Stimulated activated CD4-positive, alpha-beta T cell treated with anti-CD3 and anti-CD28 coated beads, Interleukin-1b, Interleukin-23, amount 100 ng/mL, for 1 hour (primary cell): ENCODE measurements at places on chromosomes 4 and X.

DNA sequence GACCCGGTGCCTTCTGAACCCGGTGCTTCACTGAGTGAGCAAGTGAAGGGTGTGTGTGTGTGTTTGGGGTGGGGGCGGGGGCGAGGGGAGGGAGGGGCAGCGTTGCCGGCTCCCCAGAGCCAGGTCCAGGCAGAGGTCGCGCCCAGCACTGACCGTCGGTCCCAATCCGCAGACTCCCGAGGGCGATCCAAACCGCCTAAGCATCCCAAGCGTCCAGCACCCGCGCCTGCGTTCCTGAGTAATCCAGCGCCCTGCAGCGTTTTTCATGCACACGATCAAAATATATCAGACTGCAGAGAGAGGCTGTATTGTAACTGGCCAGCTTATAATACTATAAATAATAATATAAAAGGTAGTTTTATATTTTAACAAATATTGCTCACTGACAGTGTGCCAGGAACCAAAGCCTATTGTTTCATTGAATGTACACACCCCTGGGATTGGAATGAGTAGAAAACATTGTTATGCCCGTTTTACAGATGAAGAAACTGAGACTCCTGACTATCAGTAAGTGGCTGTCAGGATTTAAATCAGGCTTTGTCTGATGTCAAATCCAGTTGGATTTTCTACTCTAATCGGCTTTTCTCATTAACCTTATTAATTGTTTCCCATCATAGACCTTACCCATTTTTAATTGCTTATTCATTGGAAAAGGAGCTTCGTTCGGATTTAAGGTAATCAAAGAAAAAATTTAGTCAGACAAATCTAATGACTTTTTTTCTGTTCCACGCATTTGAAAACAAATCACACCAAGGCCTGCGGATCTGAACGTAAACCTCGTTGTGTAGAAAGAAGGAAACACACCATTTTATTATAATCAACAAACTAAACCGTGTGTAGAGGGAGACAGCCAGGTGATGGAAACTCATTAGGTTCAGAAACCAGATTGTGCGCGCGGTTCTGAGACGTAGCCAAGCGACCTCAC lies 4.0 kb upstream of the NKX3-2 start:
- no peak for DNase-seq

DNA sequence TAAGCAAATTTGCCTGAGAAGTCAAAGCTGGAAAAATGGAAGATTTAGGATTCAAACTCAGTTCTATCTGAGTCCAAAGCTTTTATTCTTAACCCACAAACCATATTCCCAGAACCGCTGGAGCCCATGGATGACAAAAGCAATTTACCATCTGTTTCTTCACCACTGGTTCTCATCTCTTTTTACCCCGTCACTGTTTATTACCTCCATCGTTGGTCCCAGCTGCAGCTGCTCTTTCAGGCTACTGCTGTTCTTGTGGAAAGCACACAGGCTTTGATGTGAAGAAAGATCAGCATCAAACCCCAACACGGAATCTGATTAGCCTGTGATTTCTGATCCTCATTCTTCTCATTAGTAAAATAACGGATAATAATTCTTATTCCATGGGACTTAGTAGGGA lies 9.5 kb downstream of the FBXO8 start:
- no peak for DNase-seq

DNA sequence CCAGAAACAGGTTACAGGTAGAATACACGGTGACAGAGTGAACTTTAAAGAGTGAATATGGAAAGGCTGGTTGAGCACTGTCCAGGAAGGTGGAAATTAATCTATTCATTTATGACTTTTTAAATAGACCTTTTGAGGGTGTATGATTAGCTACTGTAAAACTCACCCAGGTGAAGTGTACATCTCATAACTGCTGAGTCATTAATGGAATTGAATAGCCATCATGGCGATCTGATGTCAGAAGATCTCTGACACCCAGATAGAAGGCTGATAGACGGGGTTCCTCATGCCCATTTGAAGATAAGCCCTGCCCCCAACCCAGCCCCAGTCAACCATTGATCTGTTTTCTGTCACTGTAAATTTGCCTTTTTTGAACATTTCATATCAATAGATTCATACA lies 84.0 kb downstream of the PRSS12 start:
- DNase-seq, result no peak

GRCh38 chr4:4425696-4426095 lies 38.8 kb downstream of the NSG1 start:
- no peak for DNase-seq

DNA sequence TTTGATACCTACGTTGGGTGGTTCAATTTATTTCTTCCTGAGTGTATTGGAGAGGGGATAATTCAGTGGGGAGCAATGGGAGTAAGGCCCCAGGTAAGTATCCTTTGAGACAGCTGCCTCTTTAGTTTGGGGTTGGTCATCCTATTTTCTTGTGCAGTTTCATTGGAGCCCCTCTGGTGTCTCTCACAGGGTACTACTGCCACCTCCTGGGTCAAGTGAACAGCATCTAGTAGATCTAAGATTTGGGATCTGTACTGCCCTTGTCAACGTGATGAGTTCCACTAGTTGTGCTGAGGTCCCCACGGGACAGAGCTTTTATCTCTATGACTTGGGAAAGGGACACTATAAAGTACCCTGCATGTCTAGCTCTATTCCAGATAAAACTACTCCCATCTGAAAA lies 80.6 kb downstream of the PBDC1 start:
- DNase-seq, result no peak

DNA sequence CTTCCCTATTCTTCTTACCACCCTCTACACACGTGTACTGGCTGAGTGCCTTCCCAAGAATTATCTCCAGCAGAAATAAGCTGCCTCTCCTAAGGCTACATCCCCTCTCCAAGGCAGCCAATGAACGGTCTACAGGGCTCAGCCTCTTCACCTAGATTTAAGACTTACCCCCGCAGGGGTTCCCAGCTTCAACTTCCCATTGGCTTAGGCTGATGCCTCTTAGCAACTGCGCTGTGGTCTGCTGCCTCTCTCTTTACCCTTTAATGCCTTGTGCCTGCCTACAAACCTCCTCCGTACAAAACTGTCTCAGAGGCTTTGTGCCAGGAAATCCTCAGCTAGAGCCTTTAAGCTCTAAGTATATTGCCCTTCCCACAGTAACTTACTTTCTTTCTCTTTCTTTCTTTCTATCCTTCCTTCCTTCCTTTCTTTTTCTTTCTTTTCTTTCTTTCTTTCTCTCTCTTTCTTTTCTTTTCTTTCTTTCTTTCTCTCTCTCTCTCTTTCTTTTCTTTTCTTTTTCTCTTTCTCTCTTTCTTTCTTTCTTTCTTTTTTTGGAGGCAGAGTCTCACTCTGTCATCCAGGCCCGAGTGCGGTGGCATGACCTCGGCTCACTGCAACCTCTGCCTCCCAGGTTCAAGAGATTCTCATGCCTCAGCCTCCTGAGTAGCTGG lies 15.1 kb upstream of the PIGA start:
- DNase-seq, result no peak

GRCh38 chrX:67524950-67525691 lies 18.7 kb upstream of the AR start:
- DNase-seq, result no peak

DNA sequence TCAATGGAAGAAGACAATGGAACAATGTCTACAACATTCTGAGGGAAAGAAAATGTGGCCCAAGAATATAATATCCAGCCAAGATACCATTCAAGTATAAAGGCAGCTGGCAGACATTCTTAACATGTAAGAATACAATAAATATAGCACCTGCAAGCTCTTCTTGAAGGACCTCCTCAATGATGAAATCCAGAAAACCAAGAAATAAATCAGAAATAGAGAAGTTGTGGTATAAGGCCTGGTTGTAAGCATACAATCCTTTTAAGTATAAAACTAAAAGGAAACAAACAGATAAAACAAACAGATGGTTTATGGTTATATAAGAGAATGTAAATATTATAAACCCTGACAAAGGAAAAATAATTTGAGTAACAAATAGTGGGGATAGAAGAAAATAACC lies 33.4 kb downstream of the SYTL4 start:
- no peak for DNase-seq

- DNase-seq, result no peak
These were observed 5.4 kb downstream of the HTRA3 start for GRCh38 chr4:8274765-8275547.

GRCh38 chr4:1874201-1874600 lies 3.0 kb downstream of the NSD2 start:
- no peak for DNase-seq

DNA sequence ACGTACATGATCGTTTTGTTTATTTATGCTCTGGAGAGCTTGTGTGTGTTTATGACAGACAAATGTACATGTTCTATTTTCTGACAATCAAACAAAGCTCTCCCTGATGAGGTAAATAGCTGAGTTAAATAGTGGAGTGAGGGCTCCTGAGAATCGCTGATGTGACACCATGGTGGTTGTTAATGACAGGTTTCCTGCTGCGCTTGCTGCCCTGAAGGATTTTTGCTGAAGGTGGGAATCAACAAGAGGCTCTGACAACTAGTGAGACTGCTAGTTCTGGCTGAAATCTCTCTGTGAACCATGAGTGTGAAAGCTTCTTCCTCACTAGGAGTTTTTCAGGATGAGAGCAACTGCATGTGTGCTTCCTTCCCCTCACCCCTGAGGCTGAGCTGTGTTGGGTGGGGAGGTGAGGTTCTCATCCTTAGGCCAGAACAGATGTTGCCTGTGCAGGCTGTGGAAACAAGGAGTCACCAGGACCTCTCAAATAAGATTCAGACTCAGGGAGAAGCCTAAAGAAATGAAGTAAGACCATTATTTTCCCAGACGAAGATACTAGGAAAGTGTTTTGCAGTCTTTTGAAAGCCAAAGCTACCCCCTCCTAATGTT lies 173.4 kb upstream of the JADE1 start:
- no peak for DNase-seq

GRCh38 chrX:9670136-9670814 lies 95.4 kb downstream of the GPR143 start:
- no peak for DNase-seq

GRCh38 chr4:129223945-129224344 lies 128.0 kb downstream of the C4orf33 start:
- no peak for DNase-seq

DNA sequence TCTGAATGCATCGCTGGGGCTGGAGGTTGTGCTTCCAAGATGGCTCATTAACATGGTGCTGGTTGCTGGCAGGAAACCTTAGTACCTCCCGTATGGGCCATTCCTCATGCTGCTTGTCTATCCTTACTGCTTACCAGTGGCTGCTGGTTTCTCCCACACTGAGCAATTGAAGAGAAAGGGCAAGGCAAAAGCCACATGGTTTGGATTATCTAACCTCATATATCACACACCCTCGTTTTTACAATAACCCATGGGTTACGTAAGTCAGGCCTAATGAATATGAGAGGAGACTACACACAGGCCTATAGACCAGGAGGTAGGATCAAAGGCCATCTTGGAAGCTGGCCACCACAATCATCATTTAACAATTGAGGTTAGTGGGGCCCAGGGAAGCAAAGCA lies 141.8 kb upstream of the EDNRA start:
- DNase-seq, result no peak

DNA sequence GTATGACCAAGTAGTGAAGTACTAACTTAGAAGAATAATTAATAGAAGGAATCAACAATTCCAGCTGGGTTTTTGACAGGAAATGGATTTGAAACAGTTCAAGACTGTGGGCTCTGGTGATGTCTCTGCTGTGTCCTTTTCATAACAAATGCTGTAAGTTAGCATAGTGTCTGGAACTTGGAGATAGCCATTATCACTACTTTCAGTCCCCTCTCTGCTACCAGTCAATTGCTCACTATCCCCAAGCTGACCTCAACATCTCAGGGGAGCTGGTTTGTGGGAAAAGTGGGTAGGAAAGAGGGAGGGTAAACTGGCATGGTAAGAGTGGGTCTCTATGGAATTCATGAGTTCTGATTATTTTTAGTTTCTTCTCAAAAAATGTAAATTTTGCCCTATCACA lies 231.4 kb upstream of the MID1 start:
- no peak for DNase-seq

DNA sequence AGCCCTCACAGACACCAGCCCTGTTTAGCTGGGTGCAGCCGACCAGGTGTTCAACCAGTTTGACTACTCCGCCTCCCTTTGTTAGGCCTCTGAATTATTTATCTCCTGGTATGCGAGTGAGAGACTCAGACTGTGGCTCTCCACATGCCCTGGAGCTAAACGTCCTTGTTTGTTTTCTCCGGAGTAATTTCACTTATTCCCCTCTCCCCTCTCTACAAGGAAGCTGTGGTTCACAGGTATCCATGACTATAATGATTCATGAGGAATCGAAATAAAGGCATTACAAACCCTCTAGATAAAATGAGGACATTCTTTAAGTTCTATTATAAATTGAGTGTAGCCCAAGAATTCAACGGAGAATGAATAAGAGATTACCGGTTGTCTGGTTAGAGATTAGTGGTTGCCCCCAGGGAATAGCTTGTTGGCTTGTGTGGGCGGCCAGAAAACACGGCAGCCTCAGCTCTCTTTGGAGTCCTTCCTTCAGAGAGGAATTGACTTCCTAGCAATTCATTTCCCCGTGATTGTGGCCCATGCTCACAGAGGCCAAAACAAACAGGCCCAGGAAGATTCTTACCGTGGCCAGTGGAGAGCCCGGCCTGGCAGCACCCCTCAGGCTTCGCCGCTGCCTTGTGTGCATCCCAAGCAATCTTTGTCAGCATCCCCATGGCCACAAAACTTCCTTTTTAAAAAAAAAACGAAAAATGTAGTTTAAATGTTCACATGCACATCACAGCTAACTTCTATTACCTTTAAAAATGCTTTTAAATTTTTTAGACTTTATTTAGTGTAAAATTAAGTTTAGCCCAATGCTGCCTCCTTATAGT lies 60.2 kb upstream of the CBR4 start:
- DNase-seq, result no peak
